ENCODE measurements at places on chromosomes 3 and 15. TPM values are rescaled to one million over a fixed set of nuclear protein-coding genes. Genes with fewer than 3 reads are reported as not detected.

Gene APBA2
- total RNA-seq: 2.0 TPM

Gene IL17RE
- 82.8 TPM for total RNA-seq

Gene PP2D1
- total RNA-seq: not detected

Gene HYPK
- 13.8 TPM for total RNA-seq

Gene MYO5A
- total RNA-seq: 4.1 TPM

All from mucosa of descending colon (tissue), 3 donors.